H9 (cell line): ENCODE measurements at places on chromosomes 2 and 18.

DNA sequence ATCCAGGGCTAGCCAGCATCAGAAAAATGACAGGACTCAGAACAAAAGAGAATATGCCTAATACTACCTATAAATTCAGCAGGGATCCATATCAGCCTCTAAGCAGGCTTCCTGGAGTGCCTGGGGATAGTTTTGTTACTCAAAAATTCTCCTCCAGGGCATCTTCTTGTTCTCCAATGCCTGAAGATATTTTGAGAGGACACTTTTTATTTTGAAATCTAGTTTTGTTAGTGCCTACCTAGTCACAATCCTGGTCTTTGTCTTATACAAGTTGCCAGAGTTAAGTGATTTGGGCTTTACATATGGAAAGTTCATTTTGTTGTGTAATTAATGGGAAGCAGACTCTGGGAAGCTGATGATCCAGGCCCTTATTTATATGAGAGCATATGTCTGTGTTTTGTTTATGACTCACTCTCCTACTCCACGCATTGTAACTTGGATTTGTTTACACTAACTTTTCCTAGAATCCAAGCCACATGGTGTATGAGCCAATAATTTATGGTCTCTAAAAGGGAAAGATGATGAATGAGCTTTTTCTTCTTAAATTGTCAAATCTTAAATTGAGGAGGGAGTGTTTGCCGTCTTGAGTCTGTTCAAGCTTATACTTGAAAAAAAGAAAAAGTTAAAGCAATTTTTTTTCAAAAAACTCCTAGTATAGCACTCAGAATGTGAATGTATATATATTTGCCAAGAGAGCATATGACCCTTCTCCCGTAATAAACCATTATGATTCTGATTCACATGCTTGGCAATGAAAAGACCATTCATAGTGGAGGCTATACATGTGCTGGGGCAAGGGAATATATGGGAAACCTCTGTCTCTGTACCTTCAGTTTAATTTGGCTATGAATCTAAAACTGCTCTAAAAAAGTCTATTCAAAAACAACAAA, 370.3 kb downstream of the SETBP1 start:
- no peak for DNase-seq

- DNase-seq = no peak
Observed at GRCh38 chr2:214560618-214561190, 149.8 kb downstream of the VWC2L start.

DNA sequence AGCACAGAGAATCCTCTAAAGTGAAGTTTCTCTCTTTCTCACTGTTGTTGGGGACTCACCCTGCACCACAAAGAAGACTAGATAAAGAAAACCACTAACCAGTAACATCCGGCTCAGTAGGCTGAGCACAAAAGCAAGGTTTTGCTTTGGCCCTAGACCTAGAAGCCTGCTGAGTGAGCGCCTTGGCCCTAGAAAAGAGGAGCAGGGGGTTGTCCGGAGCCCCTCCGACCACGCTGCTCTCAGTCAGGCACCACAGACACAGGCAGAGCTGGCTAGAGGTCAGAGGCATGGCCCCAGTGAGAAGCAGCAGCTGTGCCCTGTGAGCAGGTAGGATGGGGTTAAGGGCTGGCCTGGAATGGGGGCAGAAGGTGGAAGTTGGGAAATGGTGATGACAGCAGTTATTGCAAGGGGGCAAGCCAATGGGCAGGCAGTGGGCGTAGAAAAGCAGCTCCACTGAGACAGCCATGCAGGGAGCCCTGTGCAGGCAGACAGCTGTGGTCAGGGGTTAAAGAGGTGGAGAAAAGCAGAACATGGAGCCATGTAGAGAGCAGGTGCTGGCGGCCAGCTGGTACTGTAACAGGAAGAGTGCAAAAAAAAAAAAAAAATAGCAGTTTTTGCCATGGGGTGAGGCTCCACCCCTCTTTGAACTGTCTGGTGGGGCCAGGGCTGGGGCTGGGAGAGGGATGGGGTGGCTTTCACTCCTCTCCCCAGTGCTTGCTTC, 36.9 kb upstream of the SLC14A1 start:
- no peak for DNase-seq

DNA sequence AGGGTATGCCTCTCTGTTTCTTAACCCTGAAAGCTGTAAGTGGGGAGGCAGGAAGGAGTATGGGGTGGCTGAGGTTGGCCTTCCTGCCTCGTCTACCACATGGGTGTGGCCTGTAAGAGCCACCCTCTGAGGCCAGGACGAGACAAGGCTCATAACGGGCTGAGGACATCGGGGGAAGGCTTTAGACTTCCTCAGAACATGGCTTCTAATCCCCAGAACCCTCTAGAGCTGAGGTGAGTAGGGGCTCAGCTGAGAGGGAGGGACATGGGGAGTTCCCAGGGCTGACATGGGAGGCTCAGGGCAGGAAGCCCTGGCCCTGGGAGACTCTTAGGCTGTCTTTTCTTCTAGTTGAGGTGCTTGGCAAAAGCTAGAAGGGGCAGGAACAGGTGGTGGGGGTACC, 36.7 kb downstream of the EMX1 start:
- no peak for DNase-seq

DNA sequence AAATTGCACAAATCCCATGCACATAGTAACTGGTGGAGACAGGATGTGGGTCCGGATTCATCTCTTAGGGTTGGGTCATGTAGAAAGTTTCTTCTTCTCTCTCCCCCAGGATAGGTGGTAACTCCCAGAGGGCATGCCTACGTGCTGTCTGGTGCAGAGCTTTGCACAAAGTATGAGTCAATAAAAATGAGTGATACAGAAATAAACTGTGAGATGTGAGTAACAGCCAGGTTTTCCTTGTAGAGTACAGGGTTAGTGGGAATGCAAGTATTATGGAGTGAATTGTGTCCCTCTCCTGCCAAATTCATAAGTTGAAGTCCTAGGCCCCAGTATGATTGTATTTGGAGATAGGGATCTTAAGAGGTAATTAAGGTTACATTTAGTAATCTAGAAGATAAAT, 289.4 kb downstream of the ALK start:
- DNase-seq = no peak

- DNase-seq = no peak
Observed at GRCh38 chr2:218307415-218308090, 15.2 kb upstream of the TMBIM1 start.

- DNase-seq = no peak
Observed at GRCh38 chr2:188569431-188570165, 277.9 kb downstream of the GULP1 start.

DNA sequence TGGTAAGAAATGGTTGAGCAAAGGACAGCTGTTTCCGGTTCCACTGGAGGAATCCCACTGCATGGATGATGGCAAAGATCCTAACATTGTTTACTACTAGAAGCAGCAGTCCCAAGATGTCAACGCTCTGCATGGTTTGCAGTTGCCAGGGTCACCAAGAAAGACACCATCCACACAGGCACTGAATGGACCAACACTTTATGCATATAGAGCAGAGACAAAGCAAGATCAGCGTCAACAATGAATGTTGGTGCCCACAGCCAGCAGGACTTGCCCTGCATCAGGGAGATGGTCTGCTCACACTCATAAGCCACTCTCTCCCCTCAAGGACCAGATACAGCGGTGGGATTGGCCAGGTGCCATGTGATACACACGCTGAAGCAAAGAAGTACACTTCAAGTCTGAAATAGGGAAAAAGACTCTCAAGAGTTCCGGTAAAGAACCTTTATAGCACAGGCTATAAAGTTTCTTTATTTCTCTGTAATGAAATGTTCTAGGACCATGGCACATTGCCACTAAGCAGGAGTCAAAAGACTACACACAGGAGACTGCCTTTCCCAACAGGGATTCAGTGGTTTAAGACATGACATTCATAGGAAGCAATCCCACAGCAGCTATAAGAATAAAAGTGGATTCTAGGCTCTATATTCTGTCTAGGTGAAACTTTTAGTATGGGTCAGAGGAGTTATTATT, 133.2 kb upstream of the EPHA4 start:
- DNase-seq = no peak

GRCh38 chr2:233263045-233263570, 11.6 kb downstream of the ATG16L1 start:
- DNase-seq = no peak

DNA sequence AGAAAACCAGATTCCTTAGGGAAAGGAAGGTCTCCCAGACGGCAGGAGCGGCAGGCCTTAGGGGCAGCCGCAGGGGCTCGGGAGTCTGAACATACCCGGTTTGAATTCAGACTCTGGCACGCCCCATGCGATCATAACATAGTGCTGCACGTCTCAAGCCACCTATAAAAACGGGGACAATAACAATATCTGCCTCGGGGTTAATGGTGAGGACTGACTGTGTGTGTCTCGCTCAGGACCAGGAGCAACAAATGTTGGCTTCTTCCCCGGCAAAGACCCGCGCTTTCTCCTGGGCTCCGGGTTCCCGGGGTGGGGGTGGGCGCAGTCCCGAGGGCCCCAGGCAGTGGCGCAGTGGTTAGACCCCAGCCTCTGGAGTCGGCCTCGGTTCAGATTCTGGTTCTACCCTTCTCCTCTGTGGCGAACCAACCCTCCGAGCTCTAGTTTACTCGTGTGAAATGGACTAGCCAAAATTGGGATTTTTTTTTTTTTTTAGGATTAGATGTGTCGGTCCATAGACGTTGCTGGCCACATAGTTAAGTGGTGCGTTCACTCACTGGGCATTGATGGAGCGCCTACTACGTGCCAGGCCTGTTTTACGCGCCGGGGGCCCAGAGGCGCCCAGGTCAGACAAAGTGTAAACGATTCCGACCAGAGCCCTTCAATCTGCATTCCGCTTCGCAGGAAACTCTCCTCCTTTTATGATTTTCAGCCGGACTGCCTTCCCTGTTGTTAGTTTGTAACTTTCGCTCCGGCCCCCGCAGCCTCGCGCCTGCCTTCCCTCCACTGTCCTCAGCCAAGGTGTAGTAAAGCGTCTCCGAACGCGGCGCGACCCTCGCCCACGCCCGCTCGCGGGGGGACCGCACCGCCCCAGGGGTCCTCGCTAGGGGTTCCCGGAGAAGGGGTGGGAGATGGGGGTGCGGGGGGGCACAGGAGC, 820 bp upstream of the SH3BP4 start:
- no peak for DNase-seq

GRCh38 chr18:29465526-29465925, 1288.6 kb upstream of the CDH2 start:
- DNase-seq = no peak

- no peak for DNase-seq
Observed at GRCh38 chr2:210442878-210443277, 33.7 kb downstream of the LANCL1 start.

DNA sequence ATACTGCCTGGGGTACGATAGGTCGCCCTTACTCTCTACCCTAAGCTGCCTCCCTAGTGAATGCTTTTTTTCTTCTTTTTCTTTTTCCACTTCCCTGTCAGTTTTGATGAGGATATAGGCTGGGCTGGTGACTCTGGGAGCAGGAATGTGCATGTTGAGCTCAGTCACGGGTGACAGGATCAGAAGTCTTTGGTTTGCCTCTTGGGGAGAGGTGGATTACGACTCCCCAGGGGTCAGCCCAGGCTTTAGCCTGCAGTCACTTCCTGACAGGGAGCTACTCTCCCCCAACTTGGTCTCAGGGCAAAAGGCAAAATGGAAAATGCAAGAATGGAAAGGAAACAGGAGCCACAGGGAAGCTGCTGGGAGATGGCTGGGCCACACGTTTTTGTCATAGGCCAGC, 57.3 kb downstream of the THNSL2 start:
- no peak for DNase-seq

- no peak for DNase-seq
Observed at GRCh38 chr2:188884046-188884445, 90.1 kb upstream of the COL3A1 start.

DNA sequence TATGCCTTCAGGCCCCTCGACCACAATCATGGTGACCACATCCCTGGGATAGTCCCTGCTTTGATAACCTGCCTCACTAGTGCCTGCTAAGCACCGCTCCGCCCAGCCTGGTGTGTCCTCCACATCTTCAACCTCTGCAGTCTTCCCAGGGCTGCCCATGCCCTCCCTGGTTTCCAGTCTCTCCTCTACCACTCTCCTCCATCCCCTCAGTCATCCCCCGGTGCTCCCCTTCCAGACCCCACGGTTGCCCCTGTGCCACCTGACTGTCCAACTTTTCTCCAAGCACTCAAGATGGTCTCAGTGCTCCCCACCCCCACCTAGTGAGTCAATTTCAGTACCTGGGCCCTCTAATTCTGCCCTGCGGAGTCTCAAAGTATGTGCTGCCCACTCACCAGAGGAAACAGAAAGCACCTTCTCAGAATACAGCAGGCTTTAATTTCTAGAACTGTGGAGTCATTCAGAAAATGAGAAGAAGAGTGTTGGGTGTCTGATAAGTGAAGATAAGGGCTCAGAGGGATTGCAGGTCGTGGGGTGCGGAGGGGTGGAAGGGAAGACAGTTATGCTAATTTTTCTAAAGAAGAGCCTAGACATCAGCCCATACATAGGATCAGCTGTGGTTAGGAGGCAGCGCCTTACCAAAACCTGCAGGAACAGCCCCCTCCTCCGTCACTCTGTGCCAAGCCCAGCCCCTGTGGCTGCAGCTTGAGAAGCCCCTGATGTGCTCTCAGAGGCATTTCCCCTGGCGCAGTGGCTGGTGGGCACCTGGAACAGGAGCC, 53.6 kb upstream of the CAB39 start:
- no peak for DNase-seq

DNA sequence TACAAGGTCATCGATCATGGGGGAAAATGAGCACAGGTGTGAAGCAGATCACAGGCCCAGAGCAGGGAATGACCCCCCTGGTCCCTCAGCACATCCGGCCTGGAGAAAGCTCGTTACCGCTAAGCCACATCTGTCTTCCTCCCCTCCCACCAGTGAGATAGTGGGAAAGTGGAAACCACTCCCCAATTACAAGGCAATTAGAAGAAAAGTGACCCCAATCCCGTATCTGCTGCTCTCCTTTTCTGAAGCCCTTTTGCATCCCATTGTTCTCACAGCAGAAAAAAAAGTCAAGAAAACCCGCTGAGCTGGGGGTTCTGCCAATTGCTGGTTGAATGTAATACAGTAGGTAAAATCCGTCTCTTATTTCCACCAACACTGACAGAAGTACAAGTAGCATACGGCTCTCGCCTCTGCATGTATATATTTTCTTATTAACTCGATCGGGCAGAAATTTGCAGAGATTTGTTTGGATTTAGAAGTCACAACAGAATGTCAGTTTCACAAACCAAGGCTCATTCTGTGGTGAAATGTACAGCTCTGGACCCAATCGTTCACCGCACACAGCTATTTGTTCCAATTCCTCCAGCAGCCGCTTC, 287.0 kb downstream of the TCF4 start:
- no peak for DNase-seq

GRCh38 chr2:226906163-226906693, 70.4 kb downstream of the RHBDD1 start:
- no peak for DNase-seq

- no peak for DNase-seq
Observed at GRCh38 chr2:135980434-135981079, 4.9 kb downstream of the DARS1 start.

- DNase-seq = no peak
Observed at GRCh38 chr2:38237311-38237710, 139.8 kb downstream of the ATL2 start.

GRCh38 chr2:33129263-33130053, 182.7 kb downstream of the LTBP1 start:
- no peak for DNase-seq
